ENCODE measurements at places on chromosomes 7 and 10.

DNA sequence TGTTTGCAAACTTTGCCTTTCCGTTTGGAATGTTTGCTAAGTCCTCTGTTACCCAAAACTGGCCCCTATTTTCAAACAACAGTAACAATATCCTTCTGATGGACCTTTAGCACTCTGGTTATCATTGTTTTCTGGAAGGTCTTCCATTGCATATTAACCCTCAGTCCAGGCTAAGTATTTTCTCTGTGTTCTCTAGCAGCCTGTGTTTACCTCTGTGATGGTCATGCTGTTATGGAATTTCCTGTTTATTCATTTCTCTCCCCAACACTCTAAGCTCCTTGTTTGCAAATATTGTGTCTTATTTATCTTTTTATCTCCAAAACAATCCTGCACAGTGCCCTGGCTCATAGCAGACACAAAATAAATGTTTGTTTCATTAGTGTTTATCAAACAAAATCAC, 560.3 kb downstream of the ATRNL1 start:
- no peak for DNase-seq

DNA sequence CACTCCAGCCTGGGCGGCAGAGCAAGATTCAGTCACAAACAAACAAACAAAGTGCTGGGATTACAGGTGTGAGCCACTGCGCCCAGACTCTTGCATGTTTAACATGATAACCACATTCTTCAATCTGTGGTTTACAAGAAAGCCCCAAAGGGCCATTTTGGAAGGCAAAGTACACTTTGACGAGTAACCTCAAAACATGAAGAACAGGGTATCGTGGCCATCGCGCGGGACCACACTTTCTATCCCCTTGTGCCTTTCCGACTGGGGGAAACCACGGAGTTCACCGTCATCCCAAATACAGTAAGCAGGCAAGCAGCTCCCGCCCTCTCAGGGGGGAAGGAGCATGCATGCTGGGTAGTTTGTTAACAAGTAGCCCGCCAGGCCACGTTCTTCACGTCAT, 125.2 kb downstream of the RNF216 start:
- no peak for DNase-seq

DNA sequence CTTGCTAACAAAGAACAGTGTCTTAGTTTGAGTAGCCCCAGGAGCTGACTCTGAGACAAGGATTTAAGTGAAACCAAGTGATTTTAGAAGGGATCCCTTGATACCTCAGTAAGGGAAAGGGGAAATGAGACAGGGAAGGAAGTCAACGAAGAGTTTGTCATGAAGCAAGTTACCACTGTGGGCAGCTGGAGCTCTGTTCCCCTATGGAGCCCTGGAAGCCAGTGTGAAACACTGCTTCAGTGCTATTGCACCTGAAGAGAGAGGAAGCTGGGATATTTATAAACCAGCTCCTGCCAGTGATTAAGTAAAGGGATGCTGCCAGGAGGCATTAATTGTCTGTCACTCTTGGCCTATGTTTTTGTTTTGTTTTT, 58.9 kb upstream of the WAPL start:
- no peak for DNase-seq

DNA sequence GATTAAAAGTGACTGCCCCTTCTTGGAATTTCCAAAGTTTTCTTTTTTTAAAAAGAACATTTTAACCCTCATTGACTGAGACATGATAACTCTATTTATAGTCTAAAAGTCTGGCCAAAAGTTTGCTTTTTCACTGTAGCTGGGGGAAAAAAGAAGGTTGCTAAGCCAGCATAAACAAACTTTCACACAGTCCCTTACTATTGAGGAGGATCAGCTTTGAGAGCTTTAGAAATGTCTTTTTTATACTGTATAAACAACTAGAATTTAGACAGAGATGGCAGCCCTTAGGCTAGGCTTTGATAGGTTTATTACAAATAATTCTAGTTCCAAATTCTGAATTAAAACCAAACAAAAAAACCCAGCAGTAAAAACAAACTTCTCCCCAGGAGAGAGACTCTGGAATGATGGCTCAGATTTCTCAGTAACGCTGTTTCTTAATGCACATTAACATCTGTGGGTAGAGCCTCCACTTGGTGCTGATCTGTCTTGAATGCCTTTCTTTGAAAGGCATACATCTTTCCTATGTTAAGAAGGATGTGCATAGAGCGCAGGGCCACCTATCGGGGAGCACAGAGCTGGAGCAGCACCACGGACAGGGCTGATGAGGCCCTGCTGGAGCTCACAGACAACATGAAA, 100.9 kb upstream of the PDLIM1 start:
- no peak for DNase-seq

GRCh38 chr10:71300555-71301370, 18.3 kb upstream of the SLC29A3 start:
- no peak for DNase-seq

- no peak for DNase-seq
Measured at GRCh38 chr10:60820093-60820754, 41.9 kb downstream of the CDK1 start.

GRCh38 chr7:143436325-143436946, 6.8 kb upstream of the TAS2R60 start:
- DNase-seq: no peak

DNA sequence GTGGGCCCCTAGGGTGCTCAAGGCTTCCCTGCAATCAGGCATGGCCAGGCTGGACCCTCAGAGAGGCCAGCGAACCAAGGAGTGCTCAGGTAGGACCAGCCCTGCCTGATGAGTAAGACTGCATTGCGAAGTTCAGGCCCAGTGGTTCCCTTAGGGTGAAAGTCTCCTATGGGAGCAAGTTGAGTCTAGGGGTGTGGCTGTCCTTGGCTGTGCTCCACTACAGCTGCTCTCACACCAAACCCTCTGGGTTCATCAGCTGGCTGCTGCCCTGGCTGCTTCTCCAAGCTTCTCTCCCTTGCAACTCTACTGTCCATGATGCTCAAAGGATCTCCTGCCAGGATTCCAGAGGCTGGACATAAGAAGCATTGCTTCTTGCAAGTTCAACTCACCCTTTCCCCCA, 18.7 kb downstream of the FAM25A start:
- DNase-seq: no peak

DNA sequence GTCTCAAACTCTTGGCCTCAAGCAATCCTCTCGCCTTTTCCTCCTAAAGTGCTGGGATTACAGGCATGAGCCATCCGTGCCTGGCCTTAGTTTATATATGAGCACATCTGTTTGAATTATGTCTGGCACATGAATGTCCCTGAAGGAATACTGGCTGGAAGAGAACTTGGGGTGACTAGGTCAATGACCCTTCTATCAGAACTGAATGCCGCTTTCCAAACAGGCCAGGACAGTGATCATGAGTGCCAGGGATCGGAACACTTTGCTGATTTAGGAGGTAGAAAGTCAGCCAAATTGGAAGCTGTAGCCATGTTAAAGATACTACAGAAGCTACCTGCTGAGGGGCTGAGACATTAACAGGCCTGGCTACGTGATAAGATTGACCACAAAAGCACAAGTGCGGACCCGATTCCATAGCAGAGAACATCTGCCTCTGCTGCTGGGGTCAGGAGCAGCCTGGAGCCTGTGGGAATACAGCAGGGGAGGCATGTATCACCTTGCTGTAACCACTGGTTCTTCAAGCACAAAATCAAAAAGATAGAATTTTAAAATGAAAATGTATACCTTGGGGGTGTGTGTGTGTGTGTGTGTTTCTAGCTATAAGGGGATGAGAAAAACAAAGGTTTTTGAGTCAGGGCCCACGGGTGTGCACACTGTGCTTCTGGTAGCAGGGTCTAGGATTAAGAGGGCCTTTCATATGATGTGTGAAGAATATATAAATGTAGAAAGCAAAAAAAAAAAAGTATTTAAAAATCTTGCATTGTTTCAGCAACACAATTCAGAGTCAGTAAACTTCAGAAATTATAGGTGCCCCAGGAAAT, 293.7 kb downstream of the BBS9 start:
- DNase-seq: no peak

GRCh38 chr7:87128861-87129267, 23.4 kb upstream of the DMTF1 start:
- DNase-seq: no peak
